NCI-H1436 treated with DMSO at 0.1 percent for 48 hours (cell line): ENCODE measurements at places on chromosomes 2 and 18.

DNA sequence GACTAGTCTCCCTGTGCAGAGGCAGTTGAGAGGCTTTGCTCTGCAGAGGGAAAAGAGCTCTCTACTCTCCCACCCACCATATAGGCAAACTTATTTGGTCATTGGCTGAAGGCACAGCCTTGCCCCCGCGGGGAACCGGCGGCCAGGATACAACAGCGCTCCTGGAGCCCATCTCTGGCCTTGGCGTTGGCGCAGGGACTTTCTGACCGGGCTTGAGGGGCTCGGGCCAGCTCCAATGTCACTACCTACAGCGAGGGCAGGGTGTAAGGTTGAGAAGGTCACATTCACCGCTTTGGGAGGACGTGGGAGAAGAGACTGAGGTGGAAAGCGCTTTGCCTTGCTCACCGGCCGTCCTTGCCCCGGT is 2.2 kb downstream of the ONECUT2 start:
- no peak for DNase-seq

DNA sequence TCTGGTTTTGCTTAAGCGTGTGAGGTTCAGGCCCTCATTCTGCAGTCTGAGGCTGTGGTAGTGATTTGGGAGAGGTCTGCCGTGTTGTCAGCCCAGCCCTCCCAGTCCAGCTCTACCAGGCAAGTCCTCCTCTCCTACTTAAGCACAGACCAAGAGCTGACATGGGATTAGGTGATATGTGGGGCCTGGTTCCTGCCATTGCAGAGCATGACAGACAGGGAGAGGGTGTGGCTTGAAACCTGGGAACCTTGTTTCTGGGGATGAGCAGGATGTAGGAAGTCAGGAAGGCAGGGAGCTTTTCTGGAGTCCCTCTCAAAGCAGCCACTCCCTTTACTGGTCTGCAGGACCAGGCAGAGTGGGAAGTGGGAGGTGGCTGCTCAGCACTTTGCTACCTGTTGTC is 38.6 kb downstream of the PTPRM start:
- no peak for DNase-seq

GRCh38 chr18:56738184-56738583 is 87.0 kb downstream of the WDR7 start:
- no peak for DNase-seq

GRCh38 chr18:68229351-68229750 is 485.6 kb downstream of the TMX3 start:
- no peak for DNase-seq

- DNase-seq, result no peak
Measured at GRCh38 chr2:74515271-74515980, 1.2 kb downstream of the TLX2 start.

DNA sequence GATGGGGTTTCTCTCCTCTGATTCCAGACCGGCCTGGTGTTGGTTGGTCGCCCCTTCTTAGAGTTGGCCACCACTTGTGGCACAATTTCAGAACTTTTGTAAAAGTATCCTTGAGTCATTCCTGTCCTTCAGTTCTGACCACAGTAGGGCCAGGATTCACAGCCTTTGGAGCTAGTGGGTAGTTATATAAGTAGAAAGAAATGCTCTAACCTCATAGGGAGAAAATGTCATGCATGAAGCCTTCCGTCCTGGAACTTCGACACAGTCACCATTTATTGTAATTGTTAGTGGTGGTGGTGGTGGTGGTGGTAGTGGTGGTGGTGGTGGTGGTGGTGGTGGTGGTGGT is 65.4 kb downstream of the EPAS1 start:
- DNase-seq, result no peak

DNA sequence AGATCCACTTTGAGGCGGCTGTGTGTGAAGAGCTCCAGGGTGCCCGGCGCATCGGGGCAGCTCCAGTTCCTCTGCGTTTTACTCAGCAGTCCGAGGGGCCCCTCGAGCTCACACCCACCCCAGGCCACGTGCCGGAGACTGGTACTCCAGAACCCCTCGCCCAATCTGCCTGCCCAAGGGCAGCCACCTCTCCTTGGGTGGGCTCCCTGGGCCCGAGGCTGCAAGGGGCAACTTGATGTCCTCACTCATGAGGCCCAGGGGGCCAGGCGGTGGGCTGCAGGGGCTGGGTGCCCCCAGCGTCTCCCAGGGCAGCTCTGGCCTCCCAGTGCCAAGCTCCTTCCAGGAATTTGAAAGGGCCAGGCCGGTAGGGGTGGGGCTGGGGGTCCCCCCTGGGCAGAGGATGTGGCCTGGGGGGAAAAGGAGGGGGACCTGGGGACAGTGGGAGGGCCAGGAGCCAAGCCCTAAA is 16.7 kb downstream of the RAMP1 start:
- DNase-seq, result no peak

DNA sequence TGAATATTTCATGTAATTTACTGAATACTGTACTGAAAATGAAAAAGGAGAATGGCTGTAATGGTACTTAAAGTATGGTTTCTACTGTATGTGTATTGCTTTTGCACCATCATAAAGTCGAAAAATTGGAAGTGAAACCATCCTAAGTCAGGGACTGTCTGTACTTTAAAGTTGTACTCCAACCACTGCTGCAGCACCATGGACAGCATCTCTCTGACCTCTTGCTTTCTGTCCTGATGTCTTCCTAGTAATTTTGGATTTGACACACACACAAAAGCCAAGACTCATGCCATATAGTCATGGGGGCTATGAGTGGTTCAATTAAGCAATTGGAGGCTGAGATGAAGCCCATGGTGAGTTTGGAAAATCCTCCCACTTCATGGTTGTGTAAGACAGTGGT is 256.3 kb upstream of the PKDCC start:
- no peak for DNase-seq

GRCh38 chr18:8658858-8659485 is 46.4 kb upstream of the MTCL1 start:
- DNase-seq, result no peak

DNA sequence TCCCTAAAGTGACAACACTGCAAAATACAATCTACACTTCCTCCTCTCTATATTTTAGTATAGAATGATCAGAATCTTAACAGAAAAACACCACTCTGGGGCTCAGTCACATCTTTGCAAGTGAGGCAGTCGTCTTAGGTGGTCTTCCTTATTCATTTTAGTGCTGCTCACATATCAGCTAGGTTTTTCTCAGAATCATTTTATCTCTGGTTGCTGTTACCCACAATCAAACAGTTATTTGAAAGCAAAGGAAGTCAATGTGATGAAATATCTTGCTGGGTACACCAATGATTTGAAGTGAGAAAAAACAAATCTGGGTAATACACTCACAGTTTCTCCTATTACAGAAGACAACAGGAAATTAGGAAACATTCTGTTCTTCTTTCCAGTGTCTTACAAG is 275.2 kb downstream of the DSEL start:
- DNase-seq, result no peak

GRCh38 chr2:85662899-85663593 is 5.0 kb downstream of the SFTPB start:
- DNase-seq, result no peak

GRCh38 chr2:43041173-43041591 is 185.2 kb downstream of the ZFP36L2 start:
- DNase-seq, result no peak

DNA sequence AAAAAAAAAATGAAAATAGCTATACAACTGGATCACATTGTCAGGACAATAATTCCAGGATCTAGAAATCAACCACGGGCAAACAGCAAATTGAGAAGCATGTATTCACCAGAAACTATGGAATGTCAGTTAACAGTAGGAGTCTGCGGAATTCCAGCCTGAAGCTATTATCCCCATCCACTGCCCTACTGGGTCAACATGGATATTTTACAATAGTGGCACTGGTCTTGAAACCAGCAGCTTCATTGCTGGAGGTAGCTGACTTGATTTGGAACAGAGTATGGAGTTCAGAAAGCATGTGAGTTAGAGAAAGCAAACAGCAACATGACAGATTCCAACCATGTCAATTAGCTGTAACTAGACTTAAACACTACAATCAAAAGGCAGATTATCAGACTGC is 55.7 kb upstream of the PDE1A start:
- DNase-seq, result no peak

- DNase-seq, result no peak
Measured at GRCh38 chr2:190235101-190235500, 84.5 kb downstream of the HIBCH start.

GRCh38 chr2:188909036-188909435 is 65.1 kb upstream of the COL3A1 start:
- no peak for DNase-seq

- no peak for DNase-seq
Measured at GRCh38 chr2:73856214-73856613, 27.5 kb downstream of the STAMBP start.

- DNase-seq, result no peak
Measured at GRCh38 chr2:25043241-25043867, 1.5 kb downstream of the EFR3B start.

DNA sequence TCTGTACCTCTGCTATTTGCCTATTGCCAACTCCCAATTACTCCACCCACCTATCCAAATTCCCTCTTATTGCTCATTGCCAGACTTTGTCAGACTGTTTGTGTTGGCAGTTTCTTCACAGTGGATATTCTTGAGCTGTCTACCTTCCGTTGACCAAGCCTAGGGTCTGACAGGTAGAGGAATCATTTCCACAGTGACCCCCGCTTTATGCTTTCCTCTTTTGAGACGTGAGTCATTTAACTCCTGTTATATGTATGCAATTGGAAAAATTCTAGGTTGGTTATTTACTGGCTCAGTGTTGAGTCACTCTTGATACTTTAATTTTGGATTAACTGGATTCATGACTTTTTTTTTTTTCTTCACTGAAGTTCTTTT is 187.7 kb downstream of the IRS1 start:
- no peak for DNase-seq

GRCh38 chr2:172968061-172968469 is 107.6 kb upstream of the MAP3K20 start:
- DNase-seq, result no peak

- no peak for DNase-seq
Measured at GRCh38 chr2:228699888-228700287, 518.4 kb upstream of the SPHKAP start.

- no peak for DNase-seq
Measured at GRCh38 chr2:71617266-71617665, 163.9 kb downstream of the DYSF start.

- DNase-seq, result no peak
Measured at GRCh38 chr2:178574789-178575188, 94.5 kb downstream of the PLEKHA3 start.

- no peak for DNase-seq
Measured at GRCh38 chr2:240872317-240873097, 3.9 kb downstream of the AGXT start.

- no peak for DNase-seq
Measured at GRCh38 chr18:22170421-22171257, 1.2 kb downstream of the GATA6 start.

- no peak for DNase-seq
Measured at GRCh38 chr18:79532313-79533007, 136.7 kb downstream of the NFATC1 start.

DNA sequence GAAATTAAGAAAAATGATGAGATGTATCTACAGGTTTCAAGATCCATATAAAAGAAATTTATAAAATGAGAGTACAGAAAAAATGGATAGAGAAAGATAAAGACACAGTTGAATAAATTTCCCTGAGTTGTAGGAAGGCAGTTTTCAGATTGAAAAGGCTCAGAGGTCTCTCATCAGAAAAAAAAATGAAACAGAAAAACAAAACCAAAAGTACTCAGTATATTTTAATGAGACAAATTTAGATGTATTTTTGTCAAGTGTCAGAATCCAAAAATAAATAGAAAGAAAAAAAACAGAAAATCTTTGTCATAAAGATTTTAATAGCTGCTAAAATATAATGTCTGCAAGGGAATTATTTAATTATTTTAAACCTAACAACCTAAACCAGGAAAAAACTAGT is 520.5 kb downstream of the KCNJ3 start:
- DNase-seq, result no peak

DNA sequence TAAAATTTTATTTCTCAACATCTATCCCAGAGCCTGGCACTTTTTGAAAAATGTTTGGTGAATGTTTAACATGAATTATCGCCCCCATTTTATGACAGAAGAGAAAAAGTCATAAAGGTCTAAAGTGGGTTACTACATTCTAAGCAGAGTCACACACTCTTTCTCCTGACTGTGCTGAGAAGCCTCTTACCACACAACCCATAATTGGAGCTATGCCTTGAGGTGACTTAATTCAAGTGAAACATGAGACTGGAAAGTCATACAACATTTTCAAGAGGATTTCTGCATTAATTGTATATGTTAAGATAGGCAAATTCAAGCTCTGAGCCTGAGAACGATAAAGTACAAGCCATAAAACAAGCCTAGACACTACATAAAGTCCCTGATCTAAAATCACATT is 3.1 kb upstream of the DSEL start:
- no peak for DNase-seq

DNA sequence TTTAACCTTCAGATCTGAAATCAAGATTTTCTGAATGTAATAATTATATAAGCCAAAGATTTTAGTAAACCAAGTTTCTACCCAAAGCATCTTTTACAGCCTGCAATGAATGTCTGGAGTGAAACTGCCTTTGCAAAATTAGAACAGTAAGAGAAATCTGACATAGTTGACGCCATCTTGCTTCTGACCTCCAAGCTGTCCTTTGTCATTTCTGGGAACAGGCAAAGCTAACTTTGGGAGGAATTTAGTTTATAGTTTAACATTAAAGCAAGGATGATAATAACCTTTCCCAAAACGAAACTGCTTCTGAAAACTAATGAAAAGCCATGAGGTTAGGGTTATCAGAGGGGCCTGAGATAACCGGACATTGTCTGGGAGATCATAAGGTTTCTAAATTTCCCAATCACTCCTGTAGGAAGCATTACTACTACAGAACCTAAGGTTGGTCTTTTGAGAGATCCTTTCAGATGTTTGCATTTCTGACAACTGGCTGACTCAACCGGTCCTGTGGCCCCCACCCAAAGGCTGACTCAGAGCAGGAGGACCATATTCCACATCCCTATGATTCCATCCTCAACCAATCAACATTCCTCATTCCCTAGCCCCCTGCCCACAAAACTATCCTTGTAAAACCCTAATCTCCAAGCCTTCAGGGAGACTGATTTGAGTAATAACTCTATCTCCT is 124.5 kb downstream of the TMEM131 start:
- no peak for DNase-seq

DNA sequence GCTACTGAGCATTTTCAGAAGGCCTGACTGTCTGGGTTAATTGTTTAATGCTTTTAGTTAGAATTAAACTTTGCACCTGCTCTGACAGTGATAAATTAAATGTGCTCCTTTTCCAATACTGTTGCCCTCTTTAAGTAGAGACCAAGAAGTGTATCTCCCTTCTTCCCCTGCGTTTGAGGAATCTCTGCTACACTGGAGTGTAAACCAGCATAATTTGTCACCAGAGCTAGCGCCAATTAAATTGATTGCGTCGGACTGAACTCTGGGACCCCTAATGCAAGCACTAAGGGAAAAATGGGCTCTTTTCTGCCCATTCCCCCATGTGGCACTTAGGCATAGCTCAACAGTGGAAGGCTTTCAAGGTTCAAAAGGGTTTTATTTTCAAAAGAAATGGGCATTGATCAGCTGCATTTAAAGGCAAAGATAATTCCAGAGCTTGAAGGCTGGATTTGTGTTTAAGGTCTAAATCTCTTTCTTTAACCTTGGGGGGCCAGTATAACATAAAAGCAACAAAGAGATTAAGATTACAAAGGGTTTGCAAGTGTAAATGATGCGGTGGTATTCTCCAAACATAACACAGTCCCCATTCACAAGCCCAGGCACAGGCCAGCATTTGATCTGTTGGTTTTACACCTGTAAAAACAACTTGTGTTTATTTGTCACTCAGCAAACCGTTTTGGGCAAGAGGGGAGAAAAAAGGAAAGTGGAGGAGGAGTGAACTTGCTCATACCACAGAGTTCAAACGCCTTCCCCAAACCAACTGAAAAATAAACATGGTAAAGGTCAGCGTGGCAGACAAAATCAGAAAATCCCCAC is 427.6 kb downstream of the BCL11A start:
- no peak for DNase-seq
